RPMI7951 (cell line): ENCODE measurements at places on chromosomes 4 and X.

DNA sequence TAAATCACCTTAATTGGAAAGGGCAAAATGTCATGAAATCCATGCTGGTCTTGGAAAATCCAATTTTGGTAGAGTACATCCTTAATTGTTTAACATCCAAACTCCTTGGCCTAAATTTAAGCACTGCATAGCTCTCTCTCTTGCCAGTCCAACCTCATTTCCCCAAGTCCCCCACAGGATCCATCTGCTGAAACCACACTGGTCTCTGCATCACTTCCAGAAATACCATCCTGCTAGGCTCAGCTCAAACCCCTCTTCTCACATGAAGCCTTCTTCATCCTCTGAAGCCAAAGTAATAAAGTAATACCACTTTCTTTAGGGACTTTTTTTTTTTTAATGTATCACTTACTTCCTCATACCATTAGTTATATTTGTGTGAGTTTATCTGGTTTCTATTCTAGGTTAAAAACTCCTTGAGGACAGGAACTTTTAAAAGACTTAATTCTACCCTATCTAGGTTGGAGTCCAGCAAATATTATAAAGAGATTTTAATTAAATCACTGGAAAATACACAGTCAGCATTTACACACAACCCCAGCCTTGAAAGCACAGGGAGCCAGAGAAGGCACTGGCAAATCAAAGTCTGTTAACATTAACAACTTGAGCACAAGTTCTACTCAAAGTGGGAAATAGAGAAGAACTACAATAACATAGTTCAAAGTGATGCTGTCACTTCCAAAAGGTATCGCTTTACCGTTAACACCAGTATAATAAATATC is 16.7 kb upstream of the KLF3 start:
- no peak for DNase-seq

- DNase-seq, result no peak
Observed at GRCh38 chr4:75878246-75878756, 24.0 kb downstream of the PPEF2 start.

DNA sequence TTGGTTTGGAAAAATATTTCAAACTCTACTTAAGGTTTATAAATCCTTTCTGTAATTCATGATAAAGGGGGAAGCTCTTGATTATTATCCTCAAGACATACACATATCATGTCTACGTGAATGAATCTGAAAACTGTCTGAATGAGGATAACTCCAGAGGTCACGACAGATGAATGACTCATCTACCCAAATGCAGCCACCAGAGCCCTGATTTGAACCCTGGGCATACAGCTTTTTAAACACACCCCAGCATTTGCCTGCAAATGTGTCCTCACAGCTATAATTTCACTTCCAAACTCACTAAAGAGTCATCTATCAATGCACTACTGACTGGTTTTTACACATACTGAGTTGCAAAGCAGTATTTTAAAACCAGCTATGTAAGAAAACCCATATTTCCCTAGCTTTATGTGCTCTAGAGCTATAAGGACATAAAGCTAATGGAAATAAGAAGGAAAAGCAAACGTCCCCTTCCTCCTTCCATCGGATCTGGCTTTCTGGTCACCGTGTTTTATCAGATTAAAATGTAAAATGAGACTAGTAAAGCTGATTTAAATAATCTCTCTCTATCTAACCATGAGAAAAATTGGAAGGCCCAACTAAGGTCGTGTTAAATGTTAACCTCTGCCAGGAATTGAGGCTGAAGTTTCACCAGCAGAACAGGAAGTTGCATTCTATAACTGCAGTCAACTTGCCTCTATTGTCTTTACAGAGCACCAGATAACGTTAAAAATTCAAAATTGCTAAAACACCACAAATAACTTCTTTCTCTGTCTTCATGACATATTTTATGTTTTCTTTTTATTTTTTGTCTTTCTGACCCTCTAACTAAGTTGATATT is 63.1 kb upstream of the SPP1 start:
- no peak for DNase-seq

DNA sequence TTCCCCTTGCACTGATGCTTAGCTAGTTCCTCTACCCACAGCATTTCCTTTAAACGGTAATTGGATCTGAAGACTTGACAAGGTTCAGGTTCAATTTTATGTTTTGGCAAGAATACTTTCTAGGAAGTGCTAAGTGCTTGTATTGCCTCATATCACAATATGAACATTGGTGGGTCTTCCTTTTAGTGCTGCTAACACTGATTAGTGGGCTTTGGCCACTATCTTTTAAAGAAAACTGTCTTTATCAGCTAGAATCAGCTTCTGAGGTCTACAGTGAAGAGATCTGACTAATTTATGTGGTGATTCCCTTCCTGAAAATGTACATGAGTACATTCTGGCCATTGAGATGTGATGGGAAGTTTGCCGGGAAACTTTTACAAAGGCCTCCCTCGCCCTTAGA is 316.7 kb upstream of the KLF3 start:
- no peak for DNase-seq

- DNase-seq, result peak; percentile 44
Observed at GRCh38 chrX:110108381-110108821, 105.5 kb downstream of the TMEM164 start.

DNA sequence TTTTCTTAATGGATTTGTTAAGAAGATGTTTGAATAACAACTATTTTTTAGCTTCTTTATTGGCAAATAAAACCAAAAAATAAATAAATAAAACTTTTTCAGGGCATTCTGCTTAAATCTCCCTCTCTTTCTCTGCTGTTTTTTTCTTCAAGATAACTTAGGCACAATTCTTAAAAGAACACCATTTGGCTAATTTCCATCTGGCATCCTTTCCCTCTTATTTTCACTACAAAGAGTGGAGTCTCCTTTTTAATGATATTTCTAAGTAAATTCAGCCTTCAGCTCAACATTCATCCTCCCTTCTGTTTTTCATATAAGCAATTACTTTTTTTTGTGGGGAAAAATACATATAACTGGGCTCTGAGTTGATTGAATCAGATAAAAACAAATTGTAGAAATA is 88.1 kb downstream of the PCDH7 start:
- DNase-seq, result no peak

DNA sequence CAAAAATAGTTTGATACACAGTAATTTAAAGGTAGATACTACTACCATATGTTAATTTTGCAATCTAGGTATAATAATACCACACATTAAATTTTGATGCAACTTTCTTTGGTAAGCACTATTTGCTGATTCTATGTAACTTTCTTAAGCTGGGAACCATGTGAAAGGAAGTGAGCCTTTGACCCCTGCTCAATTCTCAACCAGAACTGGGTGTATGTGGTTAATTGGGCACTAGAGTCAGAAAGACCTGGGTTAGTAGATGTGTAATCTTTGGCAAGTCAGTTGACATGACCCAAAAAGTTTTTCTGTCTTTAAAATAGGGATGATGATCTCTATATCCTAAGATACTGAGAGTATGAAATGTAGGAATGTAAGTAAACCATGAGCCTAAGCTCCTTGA is 22.4 kb downstream of the TLR2 start:
- no peak for DNase-seq

- peak; percentile 22 for DNase-seq
Observed at GRCh38 chrX:70089604-70090297, 27.5 kb downstream of the OTUD6A start.
